Right atrium auricular region (tissue), 2 donors: ENCODE measurements at places on chromosomes 2 and 18. TPM values are rescaled to one million over a fixed set of nuclear protein-coding genes. Genes with fewer than 3 reads are reported as not detected.

The CCDC102B gene
- 2.5 TPM for total RNA-seq

- no peak for DNase-seq
Measured at GRCh38 chr2:8479298-8479697, 202.6 kb upstream of the ID2 start.

The CNDP1 gene
- total RNA-seq, result not detected

DNA sequence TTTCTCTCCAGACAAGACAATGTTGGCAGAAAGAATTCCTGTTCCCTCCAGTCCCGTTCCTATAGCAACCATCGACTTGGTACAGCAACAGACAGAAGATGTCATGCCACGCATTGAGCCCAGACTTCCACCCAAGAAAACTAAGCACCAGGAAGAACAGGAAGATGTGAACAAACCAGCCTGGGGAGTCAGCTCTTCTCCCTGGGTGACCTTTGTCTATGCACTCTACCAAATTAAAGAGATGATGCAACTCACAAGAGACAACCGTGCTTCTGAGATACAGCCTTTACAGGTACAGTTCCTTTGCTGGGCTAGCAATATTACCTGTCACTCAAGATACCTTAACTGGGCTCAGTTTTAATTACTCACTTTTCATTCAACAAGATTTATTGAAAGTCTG is 37.1 kb downstream of the NEMP2 start:
- DNase-seq, result no peak

DNA sequence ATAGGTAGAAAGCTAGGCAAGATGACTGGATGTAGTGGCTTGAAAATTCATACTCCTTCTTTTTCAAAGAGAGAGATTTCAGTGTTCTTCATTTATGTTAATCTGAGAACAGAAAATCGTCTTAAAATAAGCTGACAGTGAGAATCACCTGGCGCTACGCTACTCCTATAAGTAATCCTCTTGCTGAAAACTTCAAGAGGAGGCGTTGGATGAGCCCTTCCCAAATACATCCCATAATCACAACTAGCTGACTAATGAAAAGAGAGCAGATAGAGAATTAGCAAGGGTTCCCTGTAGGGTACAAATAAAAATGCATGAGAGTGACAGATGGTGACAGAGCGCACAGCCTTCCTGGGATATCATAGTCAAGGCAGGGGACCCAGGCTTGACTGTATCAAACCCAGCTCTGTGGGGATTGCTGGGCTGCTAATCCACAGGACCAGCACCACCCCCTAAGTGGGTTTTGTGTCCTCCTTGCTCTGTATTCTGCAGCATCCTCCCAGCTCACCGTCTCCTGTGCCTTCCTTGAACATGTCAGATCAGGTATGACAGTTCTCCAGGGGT is 280.2 kb downstream of the SP3 start:
- no peak for DNase-seq

The PFN4 gene
- total RNA-seq, result 0.39 TPM

The G6PC2 gene
- total RNA-seq, result not detected

- peak; percentile 57 for DNase-seq
Measured at GRCh38 chr2:120738786-120739437, 3.2 kb downstream of the GLI2 start.

The OTX1 gene
- not detected for total RNA-seq

The NCKAP5 gene
- 5.4 TPM for total RNA-seq

DNA sequence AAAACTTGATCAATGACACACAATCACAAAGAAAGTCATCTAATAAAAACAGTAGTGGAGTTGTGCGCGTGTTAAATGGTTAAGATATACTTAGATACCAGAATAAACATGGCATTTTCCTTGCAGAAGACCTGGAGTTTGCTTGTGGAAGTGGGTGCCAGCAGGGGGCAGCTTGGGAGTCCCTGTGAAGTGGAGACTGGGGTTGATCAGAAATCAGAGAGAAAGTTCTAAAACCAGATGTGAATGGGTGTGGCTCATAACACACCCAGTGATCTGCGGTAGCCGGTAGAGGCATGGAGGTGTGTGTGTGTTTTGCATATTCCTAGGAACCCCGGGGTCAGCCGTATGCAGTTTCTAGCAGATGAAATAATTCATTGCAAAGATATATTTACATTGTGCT is 300.1 kb upstream of the TRIB2 start:
- DNase-seq, result peak; percentile 64

DNA sequence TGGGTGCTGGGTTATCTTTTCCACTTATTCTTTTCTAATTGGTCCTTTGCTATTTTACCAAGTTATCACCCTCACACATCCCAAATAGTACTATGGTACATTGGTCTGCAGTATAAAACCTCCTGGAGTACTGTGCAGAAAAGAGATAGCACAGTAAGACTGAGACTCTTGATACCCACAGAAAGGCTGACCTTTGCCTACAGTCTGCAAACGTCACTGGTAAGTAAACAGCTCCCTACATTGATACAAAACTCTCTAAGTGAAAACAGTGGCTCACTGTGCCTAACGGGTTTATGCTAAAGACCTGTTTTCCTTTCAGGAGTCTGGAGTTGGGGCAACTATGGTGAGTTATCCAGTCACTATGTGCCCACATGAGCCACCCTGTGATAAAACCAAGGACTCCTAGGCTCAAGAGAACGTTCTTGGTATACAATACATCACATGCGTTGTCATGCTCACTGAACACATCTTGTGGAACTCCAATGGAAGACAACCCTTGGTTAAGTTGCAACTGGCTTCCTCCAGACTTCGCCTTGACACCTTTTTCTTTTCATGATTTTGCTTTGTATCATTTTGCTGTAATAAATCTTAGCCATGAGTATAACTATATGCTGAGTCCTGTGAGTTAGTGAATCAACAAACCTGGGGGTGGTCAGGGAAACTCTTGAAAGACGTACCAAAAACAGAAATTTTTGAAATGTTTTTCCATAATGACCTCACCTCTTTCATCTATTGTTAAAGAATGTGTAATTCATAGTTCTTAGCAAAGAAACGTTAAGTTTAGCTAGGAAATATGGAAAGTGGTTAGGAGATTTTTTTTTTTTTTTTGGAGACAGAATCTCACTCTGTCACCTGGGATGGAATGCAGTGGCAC is 104.9 kb downstream of the C2orf74 start:
- DNase-seq, result no peak

GRCh38 chr2:20421988-20422370 is 24.9 kb upstream of the RHOB start:
- DNase-seq, result peak; percentile 96

- no peak for DNase-seq
Measured at GRCh38 chr2:930935-931334, 19.7 kb upstream of the SNTG2 start.

The SKA1 gene
- total RNA-seq, result 0.78 TPM

- no peak for DNase-seq
Measured at GRCh38 chr2:111896024-111896423, 2.4 kb upstream of the MERTK start.

- no peak for DNase-seq
Measured at GRCh38 chr2:128791985-128792320, 473.3 kb upstream of the HS6ST1 start.

The LYG1 gene
- not detected for total RNA-seq

DNA sequence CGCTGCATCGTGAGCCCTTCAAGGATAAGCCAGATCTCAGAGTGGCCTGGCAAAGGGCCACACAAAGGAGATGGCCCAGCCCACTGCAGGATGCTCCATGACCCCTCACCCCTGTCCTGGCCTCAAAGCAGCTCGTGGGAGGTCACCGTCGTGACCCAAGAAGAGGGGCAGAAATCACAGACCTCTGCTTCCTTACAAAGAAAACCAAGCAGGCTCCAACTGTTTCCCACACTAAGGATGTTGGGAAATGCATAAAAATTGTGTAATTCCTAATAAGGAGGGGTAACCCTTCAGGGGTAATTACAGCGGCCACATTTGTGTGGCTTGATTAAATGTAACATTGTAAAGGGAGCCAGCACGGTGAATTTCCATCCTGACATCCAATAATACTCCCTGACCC is 102.3 kb downstream of the BOD1L2 start:
- DNase-seq, result no peak

The STARD6 gene
- not detected for total RNA-seq

The TTR gene
- not detected for total RNA-seq

GRCh38 chr2:46169467-46169866 is 127.7 kb upstream of the EPAS1 start:
- DNase-seq, result no peak

DNA sequence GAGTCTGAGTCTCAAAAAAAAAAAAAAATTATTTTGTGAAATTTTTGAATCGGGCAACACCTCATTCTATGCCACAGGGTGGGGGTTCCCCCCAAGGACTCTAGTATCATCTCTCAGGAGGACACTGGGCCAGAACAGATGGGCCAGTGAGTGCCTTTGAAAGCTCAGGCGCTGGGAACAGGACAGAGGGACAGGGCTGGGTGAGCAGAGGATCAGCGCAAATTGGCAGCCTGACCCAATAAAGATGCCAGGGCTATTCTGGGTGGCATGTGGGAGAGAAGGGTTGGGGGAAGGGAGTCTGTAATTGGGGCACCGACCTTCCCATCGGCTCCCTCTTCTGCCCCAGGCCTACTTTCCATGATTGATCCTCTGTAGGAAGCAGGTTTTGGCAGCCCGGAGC is 44.0 kb downstream of the KIF3C start:
- DNase-seq, result no peak

GRCh38 chr18:58953627-58954026 is 89.0 kb downstream of the ZNF532 start:
- no peak for DNase-seq

DNA sequence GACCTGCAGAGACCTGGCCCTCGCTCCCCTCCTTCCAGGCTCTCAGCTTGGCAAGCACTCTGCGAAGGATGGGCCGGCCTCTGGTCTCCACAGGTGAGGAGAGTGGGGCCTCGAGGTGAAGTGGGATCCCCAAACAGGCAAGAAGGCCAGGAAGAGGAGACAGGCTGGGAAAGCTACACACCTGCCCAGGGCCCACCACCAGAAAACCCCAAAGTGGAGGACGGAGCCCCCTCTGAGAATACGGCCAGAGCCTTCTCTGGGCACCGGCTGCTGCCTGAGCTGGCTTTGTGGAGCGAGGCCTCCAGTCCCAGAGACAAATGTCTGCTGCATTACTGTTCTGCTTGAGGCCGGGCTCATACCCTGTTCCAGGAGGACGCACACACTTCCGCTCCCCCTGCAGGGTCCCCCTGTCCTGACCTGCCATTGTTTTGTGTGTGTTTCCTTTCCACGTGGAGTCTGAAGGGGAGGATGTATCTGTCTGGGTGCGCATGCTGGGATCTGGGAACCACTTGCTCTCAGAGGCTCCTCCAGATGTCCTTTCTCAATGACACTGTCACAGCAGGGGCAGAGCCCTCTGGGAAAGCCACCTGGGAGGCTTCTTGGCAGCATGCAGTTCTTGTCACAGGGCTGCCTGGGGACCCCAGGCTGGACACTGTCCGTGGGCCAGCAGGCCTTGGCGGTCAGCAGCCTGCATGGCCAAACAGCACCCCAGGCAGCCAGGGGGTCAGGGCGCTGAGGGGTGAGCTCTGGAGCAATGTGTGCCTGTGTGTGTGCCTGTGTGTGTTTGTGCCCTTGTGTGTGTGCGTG is 20.8 kb downstream of the KCNF1 start:
- DNase-seq, result no peak

The PLGLB2 gene
- 0.26 TPM for total RNA-seq

GRCh38 chr18:25661831-25662230 is 309.9 kb upstream of the ZNF521 start:
- no peak for DNase-seq

DNA sequence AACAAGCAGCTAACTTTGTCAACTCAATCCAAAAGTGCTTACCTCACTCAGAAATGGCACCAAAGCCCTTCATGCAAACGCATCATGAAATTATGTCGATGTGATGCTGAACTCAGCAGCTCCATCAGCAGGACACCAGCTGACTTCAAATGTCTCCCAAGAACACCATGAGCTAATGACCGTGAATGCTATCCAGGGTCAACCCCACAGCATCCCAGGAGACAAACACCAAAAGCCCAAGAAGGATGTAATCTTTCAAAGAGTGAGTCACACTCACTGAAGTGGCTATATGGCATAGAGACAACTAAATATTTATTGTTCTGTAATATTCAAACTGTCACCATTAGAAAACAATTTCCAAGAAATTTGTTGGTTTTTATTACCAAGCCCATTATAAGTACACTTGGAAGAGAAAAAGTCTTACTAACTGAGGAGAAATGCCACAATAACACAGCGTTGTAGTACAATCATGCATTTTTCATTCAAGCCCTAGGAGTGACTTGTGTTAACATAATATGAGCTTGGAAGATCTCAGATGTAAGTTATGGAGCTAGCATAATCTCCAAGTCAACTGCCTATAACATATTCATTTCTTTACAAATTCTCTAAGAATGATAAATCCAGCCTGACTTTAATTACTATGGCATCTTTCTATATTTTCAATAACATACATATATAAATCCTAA is 165.0 kb upstream of the CCDC68 start:
- no peak for DNase-seq
